ENCODE measurements at places on chromosomes 1 and 21.
A peak's percentile ranks its signal among the peaks of the same experiment; 100 is the strongest.

GRCh38 chr1:217188280-217189237, 442.3 kb downstream of the GPATCH2 start:
- peak; percentile 19 for DNase-seq

- no peak for DNase-seq
These were observed 553.6 kb downstream of the NUF2 start for GRCh38 chr1:163875200-163875926.

DNA sequence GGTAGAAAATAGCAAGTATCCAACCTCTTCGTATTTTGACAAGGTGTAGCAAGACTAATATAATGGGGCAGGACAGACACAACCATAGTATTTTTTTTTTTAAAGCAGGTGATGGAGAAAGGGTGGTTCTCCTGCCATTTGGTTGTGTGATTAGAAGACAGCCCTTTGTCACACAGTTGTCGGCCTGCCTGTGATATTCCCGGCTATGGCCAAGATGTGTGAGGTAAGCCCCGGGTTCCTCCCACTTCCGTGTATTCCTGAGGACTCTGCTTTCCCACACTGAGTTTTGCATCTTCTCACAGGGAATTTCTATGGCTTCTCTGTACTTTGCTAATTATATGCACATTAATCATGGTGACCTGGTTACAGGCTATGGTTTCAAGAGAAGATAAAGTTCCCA, 35.9 kb downstream of the ZNF496 start:
- DNase-seq, result no peak

DNA sequence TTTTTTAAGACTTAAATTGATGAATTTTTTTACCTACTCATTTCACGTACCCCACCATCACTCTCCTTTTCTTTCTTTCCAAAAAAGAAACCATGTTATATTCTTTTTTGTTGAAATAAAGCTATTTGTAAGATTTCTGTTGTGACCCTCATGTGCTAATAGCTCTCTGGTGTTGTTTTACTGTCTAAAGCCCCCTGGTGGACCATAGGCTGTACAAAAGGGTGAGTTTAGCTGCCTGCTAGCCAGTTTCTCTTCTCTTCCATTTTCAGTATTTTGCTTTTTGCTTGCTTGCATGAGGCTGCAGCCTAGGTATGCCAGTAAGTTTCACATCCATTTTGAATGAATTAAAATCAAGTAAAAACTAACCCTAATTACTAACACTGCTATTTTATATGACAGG, 15.6 kb upstream of the VAMP3 start:
- DNase-seq, result no peak

GRCh38 chr1:119370748-119371147, 2.2 kb downstream of the HAO2 start:
- DNase-seq, result no peak

DNA sequence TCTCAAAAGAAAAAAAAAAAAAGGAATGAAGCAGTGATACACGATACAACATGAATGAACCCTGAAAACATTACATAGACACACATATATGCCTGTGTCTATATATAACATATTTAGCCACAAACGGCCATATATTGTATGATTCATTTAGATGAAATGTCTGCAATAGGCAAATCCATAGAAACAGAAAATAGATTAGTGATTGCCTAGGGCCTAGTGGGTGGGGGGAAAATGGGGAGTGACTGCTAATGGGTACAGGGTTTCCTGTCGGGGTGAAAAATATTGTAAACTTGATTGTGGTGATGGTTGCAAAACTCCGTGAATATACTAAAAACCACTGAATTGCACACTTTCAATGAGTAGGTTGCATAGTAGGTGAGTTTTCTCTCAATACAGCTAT, 6.0 kb upstream of the H6PD start:
- DNase-seq, result no peak

DNA sequence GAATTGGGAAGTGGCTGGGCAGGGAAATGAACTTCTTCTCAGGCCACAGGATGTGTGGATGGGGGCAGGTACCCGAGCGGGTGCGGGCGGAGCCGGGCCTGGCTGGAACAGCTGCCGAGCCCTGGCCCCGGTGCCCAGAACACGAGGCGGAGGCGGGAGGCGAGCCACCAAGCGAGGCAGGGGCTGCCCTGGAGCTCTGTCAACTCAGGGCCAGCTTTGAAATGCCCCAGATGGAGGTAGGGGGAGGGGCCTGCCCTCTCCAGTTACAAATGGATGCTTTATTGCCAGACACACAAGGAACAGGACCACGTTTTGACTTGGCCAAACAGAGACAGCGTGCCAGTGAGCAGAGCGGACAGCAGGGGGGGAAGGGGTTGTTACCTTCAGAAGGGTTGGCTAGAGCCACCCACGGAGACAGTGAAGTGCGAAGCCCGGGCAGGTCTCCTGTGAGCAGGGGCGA, 240.4 kb downstream of the SDCCAG8 start:
- DNase-seq, result no peak

- DNase-seq, result no peak
These were observed 50.1 kb downstream of the RIPK4 start for GRCh38 chr21:41716751-41717150.

- no peak for DNase-seq
These were observed 8.2 kb upstream of the LEMD1 start for GRCh38 chr1:205429762-205430695.

DNA sequence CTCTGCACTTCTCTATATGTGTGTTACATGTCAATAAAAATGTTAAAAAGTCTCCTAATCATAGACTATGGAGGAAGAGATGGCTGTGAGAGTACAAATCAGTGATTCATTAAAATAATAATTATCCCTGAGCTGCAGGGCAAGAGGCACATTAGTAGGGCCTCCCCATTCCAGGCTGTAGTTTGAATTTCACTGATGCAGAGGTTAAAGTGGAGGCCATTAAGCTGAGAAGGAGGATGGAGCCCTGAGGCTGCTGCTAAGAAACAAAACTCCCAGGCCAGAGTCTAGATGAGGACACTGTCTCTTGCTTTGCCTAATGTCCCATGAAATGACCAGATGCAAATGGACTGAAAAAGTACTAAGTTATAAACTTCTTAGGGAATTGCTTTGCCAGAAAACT, 89.1 kb upstream of the WDR26 start:
- no peak for DNase-seq

DNA sequence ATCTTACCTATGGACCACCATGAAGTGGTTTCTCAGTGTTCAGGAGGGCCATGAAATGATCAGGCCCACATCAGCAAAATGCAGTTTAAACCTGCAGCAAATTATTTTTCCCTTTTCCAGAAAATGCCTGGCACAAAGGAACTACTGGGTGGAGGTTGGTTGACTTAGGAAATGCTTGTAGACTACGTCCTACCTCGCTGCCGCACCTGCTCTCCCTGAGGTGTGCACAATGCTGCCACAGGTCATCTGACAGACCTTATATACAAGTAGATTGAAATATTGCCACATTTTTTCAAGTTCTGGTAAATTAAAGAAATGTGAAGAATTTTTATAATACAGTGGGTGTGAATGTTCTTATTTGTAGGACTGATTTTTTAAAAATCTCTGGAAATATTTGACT, 166.7 kb upstream of the PDE4B start:
- no peak for DNase-seq

- DNase-seq, result no peak
These were observed 38.9 kb downstream of the PGM1 start for GRCh38 chr1:63632110-63632509.

GRCh38 chr1:46183079-46183847, 7.0 kb upstream of the P3R3URF start:
- DNase-seq, result peak; percentile 86

- no peak for DNase-seq
These were observed 31.3 kb downstream of the GPR3 start for GRCh38 chr1:27423709-27424108.

DNA sequence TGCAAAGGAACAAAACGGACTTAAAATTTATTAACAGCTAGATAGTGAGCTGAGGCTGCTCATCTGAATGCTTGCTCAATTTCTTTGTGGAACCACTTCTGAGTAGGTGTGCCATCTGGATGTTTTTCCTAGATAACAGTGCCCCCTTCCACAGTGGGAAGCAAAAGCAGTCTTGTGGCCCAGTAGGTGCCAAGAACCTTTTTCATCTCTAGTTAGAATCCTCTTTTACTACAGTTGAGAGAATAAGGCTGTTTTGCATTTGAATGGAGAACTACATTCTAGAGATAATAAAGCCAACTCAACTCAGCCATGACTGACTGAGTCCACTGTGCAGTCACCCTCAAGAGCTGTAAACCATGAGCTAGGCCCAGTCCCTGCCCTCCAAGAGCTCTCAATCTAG, 13.3 kb downstream of the F3 start:
- DNase-seq, result peak; percentile 32

DNA sequence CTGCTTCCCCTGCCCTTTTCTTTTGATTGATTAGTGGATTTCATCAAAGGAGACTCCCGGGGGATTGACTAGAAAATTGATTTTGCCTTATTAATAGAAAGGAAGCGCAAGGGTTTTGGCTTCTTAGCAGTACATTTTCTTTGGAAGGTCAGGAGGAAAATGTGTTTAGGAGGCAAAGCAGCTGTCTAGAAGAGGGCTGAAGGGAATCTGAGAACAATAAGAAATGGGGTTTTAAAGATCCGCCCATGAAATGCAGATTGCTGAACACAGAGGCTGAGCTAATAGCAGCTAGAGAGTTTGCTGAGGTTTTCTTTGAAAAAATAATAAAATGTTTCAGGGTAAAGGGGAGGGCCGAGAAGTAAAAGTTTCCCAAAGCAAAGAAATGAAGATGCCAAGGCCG, 4.9 kb downstream of the SERTAD4 start:
- DNase-seq, result no peak

DNA sequence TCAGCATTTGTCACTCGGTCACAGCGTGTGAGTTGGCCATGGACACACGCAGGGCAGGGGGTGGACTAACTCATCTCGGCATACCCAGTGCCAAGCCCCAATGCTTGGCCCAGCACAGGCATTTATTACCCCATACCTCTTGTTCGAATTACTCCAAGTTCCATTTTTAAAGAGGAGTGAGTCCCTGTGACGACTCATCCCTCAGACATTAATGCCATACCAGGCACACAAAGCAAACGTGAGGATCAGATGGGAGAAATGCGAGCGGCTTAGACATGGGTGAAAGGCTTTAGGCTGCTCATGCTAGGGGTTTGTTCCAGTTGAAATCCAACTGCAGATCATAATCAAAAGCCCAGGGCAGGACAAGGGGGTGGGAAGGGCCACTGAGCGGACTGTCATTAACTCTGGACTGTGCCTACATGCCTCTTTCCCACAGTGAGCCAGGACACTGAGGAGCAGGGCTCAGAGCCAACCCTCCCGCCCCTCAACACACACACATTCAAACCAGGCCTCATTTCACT, 118.5 kb upstream of the NGF start:
- no peak for DNase-seq

DNA sequence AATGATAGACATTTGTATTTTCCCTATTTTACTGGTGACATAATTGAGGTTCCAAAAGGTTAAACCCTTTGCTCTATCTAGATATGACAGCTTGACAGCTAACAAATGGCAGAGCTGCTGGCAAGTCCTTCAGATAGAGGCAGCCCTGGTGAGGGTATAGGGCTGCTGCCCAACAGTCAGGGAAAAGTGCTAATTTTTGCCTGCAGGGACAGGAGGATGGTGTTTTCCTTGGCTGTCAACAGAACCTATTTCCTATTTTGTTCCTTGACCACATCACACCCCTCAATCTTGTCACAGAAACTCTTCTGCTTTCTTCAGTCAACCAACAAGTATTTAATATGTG, 12.3 kb downstream of the GPA33 start:
- no peak for DNase-seq

GRCh38 chr1:178609015-178609414, 96.1 kb downstream of the TEX35 start:
- DNase-seq, result no peak

GRCh38 chr1:209655411-209656231, 3.4 kb upstream of the LAMB3 start:
- no peak for DNase-seq

DNA sequence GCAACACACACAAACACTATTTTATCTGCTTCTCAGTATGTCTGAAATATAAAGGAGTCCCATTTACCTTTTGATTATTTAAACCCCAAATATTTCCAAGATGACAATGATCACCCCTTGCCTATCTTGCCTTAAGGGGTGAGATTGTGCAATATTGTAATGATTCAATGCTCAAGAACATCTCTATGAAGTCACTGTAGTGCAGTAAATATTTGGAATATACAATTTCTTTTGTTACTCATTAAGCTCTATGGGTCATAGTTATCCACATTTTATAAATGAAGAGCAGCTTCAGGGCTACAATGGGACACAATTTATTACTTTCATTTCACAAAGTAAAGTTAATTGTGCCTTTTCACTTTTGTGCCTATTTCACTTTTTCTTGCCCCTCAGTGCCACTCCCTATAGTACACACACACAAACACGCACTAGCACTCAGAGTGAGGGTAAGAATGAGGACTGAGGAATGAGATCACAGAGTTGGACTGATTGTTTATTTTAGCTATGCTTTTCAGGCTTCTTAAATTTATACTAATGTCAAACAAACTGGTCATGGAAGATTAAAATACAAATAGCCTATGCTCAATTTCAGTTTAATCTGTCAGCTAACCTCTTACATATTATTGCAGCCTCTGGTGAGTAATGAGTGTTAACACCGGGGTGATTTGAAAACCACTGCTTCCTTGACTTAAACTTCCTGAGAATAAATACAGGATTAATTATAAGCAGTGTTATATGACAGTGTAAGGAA, 521.0 kb upstream of the B3GALT2 start:
- peak; percentile 17 for DNase-seq

DNA sequence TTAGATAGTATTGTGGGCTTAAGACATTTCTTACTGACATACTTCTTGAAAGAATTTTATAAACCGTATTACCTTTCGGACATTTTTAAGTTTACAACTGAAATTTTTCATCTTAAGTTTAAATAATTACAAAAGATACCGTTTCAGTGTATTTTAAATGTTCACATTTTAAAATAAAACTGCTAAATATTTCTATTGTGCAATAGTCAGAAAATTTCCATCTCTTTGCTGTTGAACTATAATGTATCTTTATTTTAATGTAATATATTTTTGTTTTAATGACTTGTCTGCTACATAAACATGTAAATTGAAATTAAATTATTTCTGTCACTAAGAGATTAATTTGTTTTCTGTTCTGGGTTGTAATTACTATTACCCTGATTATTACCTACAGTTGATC, 74.2 kb upstream of the KIAA1614 start:
- DNase-seq, result no peak

DNA sequence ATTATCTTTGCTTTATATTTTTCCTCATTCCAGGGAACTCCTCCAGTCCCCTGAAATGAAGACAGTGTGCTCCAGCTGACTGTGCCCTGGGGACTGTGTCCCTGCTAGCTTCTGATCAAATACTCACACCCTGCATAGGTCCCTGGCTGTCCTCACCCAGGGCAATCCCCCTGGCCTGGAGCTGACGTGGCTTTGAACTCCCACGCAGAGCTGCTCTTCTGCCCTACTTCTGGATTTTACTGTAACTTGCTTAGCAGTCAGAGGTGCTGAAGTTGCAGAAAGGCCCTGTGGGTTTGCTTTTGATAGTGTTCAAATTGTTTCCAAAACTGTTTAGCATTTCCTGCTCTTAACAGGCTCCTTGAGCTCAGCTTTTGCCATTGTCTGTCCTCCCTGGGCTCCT, 186.5 kb downstream of the FASLG start:
- DNase-seq, result no peak

Data from NCI-H345 (cell line).